ENCODE measurements at places on chromosomes 3 and 15. TPM values are rescaled to one million over a fixed set of nuclear protein-coding genes. Genes with fewer than 3 reads are reported as not detected.

HHLA2 gene
- 0.12 TPM for total RNA-seq

TF gene
- total RNA-seq, result 0.51 TPM

SEC61A1 gene
- total RNA-seq, result 129 TPM

NLGN1 gene
- total RNA-seq, result not detected

CPNE9 gene
- not detected for total RNA-seq

SLC6A6 gene
- total RNA-seq, result 103 TPM

GPR62 gene
- total RNA-seq, result not detected

CPEB1 gene
- 4.0 TPM for total RNA-seq

KCNMB3 gene
- 0.99 TPM for total RNA-seq

LXN gene
- total RNA-seq, result 68.9 TPM

ZBTB47 gene
- 5.4 TPM for total RNA-seq

SLC22A13 gene
- not detected for total RNA-seq

ISG20 gene
- total RNA-seq, result 44.3 TPM

RARRES1 gene
- 7.3 TPM for total RNA-seq

PLA2G4D gene
- not detected for total RNA-seq

MYZAP gene
- total RNA-seq, result 0.72 TPM

TARS3 gene
- 6.8 TPM for total RNA-seq

CX3CR1 gene
- total RNA-seq, result 0.02 TPM

CASR gene
- total RNA-seq, result not detected

GOLGA8S gene
- 0.15 TPM for total RNA-seq

IQCH gene
- 1.6 TPM for total RNA-seq

OR5K2 gene
- total RNA-seq, result not detected

ADAMTSL3 gene
- total RNA-seq, result 0.76 TPM

LSMEM2 gene
- 0.05 TPM for total RNA-seq

GRM7 gene
- total RNA-seq, result not detected

ZNF860 gene
- 1.4 TPM for total RNA-seq

NUP210 gene
- total RNA-seq, result 32.3 TPM

GOLGA8T gene
- 1.6 TPM for total RNA-seq
